Ureter (tissue), 1 donor: ENCODE measurements at places on chromosomes 11 and 22. TPM values are rescaled to one million over a fixed set of nuclear protein-coding genes. Genes with fewer than 3 reads are reported as not detected.

VPREB1 gene
- total RNA-seq = not detected

IFITM5 gene
- not detected for total RNA-seq

NOX4 gene
- total RNA-seq = 1.6 TPM

KRTAP5-11 gene
- not detected for total RNA-seq

FXYD2 gene
- total RNA-seq = 1.6 TPM

LRP5 gene
- total RNA-seq = 82.4 TPM

TRPM5 gene
- total RNA-seq = 0.60 TPM

POU2AF2 gene
- 1.2 TPM for total RNA-seq

LRRC55 gene
- total RNA-seq = not detected

ART1 gene
- not detected for total RNA-seq

MS4A4A gene
- 8.4 TPM for total RNA-seq

PACS1 gene
- 87.2 TPM for total RNA-seq
